ENCODE measurements at places on chromosomes 1 and 21.

GRCh38 chr1:154353460-154353904 is 28.2 kb downstream of the ATP8B2 start:
- no peak for DNase-seq

- DNase-seq: no peak
Observed at GRCh38 chr1:207418351-207418750, 35.8 kb upstream of the CR2 start.

- peak; percentile 5 for DNase-seq
Observed at GRCh38 chr1:223765036-223765718, 52.8 kb downstream of the CAPN2 start.

DNA sequence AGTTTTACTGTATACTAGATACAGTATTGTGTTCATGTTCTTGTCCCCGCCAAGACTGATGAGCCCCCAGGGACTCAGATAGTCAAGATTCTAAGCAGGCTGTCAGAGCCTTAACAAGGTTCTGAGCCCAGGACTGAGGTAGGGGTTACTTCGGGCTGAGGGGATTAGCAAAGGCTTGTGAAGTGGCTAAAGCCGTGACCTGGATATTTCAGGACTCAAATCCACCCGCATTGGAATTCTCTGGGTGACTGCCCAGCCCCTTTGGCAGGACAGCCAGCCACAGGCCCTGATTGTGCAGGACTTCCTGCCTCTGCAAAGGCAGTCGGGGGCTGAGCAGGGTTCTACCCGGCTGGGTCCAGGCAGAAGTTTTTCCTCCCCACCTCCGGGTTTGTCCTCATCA is at the start of gene PLA2G5:
PLA2G5 (plus strand) TSS at position 321 of the 400 bp plus-strand sequence. CDS start 14,637 bp downstream, outside the sequence.
- DNase-seq: no peak

- DNase-seq: no peak
Observed at GRCh38 chr21:29342363-29342957, 43.7 kb downstream of the BACH1 start.
